GM23248 (cell line): ENCODE measurements at places on chromosomes 11 and 22.

DNA sequence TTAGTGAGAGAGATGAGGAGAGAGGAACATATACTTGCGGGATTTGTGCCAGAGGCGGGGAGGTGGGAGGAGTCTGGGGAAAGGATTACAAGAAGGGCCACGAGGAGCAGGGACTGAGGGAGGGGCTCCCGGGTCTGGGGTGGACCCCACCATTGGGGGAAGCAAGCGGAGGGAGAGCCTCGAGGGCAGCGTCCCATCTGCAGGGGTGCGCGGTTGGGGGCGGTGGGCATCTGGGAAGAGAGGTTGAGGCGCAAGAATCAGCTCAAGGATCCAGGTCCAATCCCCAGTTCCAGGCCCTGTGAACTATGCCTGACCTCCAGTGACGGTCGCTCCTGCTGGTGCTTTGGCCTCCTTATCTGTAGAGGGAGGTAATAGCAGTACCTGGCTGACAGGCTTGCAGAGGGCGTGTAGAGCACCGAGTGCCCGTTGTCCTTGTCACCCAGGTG, 38.0 kb downstream of the ADAMTS15 start:
- DNase-seq = no peak

GRCh38 chr22:45033136-45033535, 23.3 kb upstream of the PHF21B start:
- no peak for DNase-seq

GRCh38 chr11:41609511-41609910, 150.1 kb upstream of the LRRC4C start:
- DNase-seq = no peak

- DNase-seq = no peak
Measured at GRCh38 chr11:3859373-3859881, 4.0 kb downstream of the STIM1 start.

GRCh38 chr11:101555366-101555765, 28.4 kb downstream of the TRPC6 start:
- no peak for DNase-seq

GRCh38 chr11:106728859-106729258, 289.4 kb downstream of the GUCY1A2 start:
- DNase-seq = no peak

DNA sequence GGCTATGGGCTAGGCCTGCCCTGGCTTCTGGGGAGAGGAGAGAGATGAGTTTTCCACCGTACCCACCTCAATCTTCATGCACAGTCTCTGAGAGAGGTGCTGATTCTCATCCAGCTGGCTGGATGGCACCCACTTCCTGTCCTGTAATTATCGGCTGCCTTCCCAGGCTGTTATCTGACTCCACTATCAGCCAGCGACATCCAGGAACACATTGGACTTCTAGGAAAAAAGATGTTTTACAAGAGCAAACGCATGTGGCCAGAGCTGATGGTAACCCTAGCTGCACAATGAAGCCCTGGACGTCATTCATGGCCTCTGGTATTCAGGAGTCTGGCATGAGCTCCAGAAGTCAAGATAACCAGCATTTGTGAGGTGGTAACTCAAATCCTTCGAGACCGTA, 137.4 kb downstream of the EHF start:
- DNase-seq = no peak

DNA sequence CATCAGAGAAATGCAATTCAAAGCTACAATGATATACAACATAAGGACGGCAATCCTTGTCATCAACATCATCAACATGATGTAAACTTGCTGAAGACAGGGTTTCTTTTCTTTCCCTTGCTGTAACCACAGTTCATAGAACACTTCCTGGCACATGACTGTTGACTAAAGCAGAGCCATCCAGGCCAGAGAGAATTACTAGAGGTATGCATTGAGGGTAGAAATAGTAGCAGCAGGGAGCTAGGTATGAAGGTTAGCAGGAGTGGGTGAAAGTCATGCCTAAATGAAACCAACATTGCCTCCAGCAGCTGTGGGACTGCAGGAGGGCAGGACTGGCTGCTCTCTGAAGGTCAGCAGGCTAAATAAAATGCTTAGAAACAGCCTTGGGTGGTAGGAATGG, 103.7 kb downstream of the LRRC32 start:
- DNase-seq = no peak

DNA sequence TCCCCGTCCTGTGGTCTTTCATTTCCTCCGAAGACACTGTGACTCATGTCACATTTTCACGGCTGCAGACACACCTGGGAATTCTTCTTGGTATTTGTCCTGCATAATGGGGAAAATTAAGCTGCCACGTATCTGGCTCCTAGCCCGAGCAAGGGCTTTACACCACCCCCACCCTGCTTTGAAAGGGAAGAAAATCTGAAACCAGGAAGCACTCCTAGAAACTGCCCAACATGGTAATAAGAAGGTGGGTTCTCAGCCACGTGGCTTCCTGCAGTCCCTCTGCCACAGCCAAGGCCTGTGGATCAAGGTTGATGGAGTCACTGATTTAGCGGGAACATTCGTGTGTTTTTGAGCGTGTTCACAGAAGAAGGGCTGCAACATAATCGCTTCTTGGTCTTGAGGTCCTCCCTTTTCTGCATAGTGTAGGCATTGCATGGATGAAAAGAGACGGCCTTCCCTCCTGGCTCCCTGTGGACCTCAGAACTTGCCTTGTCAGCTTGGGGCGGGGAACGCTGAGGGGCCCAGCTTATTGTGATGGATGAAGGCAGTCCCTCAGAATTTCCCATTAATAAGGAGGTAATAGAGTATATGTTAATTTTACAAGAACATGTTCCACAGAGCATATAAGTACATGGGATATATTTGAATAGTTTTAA, 292.0 kb downstream of the NTM start:
- no peak for DNase-seq

DNA sequence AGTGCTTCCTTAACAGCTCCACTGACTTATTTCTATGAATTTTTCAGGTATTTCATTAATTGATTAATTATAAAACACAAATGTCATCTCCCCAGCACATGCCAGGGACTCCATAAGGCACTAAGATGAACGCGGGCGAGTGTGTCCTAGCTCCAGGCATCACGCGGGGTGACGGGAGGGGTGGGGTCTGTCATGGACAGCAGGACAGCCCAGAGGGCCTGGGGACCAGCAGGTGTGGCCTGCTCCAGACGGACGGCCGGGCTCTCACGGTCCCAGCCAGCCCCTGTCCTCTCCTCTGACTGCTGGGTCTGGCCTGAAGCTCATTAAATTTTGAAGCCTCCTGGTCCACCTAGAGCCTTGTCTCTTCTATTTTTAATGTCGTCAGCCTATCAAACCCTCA, 531.1 kb downstream of the BRD1 start:
- no peak for DNase-seq

DNA sequence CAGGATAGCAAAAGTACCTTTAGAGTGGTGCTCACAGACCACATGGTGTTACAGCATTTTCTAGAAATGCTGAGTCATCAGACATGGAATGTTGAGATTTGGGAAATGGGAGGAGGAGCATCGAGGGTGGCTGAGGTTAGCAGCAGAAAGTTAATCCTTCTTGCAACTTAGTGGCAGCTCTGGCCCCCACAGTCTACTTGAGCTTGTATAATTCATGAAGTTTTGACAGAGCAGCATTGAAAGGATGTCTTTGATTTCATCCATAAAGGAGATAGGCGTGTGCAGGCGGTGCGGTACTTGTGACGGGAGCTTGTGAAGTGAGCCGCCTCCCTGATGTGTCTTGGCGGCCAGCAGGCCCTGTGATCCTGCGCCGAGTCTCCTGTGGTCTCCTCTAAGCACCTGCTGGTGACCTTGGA, 330.5 kb downstream of the TBC1D22A start:
- DNase-seq = peak; percentile 72

- no peak for DNase-seq
Measured at GRCh38 chr22:44186121-44186510, 5.4 kb downstream of the PARVG start.

GRCh38 chr22:37812869-37813678, 5.3 kb downstream of the GCAT start:
- DNase-seq = no peak

GRCh38 chr11:40215556-40215955, 1243.9 kb downstream of the LRRC4C start:
- no peak for DNase-seq

DNA sequence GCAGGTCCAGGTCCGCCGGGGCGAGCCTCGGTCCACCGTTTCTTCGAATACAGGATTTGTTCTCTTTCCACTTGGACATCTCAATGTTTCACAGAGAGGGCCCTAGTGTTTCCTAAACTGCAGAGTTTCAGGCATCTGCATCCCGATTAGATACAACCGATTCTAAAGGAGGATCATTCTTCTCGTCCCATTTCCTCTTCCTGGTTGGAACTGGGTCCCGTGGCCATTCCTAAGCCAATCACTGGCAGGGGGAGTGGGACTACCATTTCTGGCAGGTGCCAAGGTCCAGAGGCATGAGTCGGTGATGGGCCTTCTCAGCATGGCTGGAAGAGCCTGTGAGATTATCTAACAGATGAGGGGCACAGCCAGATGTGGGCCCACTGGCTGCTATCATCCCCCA, 68.9 kb downstream of the ELFN2 start:
- no peak for DNase-seq

DNA sequence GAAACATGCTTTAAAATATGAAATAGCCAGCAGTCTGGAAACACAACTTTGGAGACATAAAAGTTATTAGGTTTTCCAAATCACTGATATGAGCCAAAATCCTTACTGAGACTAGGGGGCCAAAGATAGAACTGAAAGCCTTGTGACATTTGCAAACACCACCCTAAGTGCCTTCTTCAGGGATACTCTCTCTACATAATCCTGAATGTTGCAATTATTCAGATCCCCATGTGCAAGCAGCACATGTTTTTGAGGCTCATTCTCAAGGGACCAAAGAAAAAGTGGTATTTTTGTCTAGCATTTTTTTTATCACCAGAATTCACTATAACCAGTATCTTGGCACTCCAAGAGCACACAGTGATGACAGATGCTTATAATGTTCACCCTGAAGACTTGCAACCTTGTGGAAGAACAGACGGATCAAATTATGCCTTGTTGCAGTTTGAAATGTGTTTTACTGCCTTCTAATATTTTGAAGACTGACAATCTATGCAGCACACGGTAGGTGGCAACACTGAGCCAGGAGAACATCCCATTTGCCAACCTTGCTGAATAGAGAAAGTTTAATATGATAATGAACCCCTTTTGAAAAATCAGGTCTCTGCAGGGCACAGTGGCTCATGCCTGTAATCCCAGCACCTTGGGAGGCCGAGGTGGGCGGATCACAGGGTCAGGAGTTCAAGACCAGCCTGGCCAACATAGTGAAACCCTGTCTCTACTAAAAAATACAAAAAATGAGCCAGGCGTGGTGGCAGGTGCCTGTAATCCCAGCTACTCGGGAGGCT, 78.5 kb downstream of the PLEKHA7 start:
- DNase-seq = peak; percentile 68

DNA sequence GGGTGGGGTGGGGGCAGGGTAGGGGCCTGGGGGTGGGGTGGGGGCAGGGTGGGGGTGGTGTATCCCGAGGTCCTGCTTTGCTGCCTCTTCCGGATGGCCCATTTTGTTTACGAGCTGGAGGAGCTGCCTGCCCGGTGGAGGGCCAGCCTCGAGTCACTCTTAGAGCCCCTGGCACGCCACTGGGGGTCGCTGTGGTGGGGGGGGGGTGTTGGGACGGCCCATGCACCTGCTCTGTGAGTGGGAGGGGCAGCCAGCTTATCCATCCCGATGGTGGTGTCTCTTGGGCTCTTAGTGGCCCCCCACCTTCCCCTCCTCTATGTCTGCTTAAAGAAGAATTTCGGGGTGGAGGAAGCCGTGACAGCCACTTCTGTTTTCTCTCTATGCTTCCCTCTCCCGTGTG, 24.6 kb downstream of the MRGPRD start:
- peak; percentile 25 for DNase-seq

GRCh38 chr22:25212337-25212736, 7.1 kb upstream of the CRYBB2 start:
- no peak for DNase-seq

DNA sequence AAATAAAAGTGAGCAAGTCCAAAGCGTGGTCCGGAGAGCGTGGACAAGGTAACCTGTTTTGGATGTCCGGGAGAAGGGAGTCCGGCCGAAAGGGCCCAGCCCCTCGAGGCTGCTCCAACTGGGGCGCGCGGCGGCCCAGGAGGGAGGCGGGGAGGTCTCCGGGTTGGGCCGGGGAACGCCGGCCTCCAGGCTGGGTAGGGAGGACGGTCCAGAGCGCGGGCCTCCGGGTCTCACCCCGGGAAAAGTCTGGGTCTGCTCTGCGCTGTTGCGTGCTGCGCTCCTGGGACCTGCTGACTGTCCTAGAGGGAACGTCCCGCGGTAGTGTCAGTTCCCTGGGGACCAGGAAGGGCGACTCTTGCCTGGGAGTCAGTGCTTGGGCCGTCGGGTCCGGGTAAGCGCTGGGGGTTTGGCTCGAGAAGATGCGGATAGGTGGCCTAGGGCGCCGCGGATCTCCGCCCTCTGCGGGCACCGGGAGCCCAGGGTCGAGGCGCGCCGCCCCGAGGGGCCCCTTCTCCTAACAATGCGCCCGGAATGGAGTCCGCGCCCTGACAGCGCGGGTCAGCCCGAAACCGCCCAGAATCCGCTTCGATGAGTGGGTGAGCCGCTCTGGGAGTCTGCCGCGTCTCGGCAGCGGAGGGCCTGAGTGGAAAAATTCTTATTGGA, 988 bp upstream of the FLI1 start:
- DNase-seq = peak; percentile 87

DNA sequence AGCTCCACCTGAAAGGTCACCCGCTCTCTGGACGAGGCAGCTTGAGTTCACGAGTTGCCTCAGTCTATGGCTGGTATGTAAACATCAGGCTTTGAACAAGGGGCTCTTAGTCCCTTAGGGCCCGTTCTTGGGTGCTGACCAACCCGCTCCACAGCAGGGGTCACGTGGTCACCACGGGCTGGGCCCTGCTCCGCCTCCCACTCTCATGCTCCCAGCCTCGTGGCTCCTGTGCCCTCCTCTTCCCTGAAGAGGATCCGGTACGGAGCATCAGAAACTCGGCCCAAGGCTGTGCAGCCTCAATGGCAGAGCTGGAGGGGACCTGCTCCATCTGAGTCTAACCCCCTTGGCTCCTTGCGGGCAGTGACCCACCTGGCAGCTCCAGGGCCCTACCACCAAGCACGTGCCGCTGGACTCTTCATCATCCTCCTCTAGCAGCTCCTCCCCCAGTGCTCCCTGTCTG, 54.2 kb upstream of the TTLL12 start:
- DNase-seq = no peak

DNA sequence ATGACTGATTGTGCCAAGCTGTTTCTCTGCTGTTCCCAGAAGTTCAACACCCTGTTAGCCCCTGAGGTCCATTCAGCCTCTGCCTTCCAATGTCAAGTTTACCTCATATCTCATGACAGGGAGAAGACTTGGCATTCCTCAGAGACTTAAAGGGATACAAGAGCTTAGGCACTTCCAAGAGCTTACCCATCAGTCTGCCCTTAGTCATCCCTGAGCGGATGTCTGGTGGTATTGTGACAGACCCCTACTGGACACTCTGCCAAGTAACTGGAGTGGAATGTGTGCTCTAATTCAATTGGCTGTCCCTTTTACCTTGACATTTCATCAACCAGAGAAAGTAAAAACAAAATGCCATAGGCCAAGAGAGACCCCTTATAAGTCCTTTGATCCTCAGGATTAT, 151.5 kb downstream of the AASDHPPT start:
- peak; percentile 8 for DNase-seq

- DNase-seq = no peak
Measured at GRCh38 chr22:41222846-41223507, 17.8 kb downstream of the CHADL start.
